ENCODE measurements at places on chromosomes 1 and 21. TPM values are rescaled to one million over a fixed set of nuclear protein-coding genes. Genes with fewer than 3 reads are reported as not detected.

DNA sequence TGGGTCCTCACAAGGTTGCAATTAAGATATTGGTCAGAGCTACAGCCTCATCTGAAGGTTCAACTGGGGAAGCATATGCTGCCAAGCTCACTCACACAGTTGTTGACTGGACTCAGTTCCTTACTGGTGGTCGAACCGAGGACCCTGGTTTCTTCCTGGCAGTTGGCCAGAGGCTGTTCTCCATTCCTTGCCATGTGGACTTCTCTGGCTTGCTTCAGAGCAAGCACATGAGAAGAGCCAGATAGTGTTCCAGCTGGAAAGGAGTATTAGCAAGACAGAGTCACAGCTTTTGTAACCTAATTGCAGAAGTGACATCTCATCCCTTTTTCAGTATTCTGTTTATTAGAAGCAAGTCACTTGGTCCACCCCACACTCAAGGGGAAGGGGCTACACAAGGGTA, 23.6 kb downstream of the POU2F1 start:
- DNase-seq = no peak

GRCh38 chr1:215001419-215002021, 81.0 kb upstream of the KCNK2 start:
- no peak for DNase-seq

DNA sequence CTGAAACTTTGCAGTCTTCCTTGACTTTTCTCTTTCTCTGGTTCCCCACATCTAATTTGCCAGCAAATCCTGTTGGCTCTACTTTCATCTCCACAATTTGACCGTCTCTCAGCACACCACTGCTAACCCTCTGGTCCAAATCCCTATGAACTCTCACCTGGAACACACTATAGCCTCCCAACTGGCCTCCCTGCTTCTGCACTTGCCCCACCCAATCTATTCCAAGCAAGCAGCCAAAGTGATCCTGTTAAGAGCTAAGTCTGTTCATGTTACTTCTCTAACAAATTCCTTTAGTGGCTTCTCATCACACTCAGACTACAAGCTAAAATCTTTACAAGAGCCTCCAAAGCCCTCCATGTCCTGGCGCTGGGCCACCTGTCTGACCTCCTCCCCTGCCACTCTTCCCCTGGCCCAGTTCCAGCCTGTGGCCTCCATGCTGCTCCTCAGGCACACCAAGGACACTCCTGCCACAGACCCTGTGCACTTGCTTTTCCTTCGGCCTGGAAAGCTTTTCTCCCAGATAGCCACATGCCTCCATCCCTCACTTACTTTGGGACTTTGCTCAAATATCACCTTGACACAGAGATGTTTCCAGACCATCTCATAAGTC, 104.1 kb downstream of the DTL start:
- DNase-seq = no peak

DNA sequence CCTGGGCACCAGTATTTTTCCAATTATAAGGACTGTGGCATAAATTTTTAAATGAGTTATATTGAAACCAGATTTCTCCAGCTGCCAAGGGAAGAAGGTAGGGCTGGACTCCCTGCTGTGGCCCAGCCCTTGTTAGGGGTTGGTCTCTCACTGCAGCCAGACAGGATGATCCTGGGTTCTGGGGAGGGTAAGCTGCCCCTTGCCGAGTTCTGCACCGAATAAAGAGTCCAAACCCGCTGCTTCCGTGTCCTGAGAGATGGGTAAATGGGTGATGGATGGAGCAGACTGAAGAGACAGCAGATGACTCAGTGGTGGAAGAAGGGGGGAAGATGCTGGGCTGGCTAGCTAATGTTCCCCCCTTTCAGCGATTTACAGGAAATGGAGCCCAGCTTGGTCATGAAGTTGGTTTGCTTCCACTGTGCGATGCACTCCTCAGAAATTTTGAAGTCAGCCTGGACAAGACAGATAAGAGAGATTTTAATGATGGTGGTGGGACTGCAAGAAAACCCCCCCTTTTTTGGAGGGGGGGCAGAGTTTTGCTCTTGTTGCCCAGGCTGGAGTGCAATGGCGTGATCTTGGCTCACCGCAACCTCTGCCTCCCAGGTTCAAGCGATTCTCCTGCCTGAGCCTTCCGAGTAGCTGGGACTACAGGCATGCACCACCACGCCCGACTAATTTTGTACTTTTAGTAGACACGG, 41.4 kb downstream of the YARS1 start:
- no peak for DNase-seq

GRCh38 chr1:202411422-202411821, 62.9 kb downstream of the PPP1R12B start:
- DNase-seq = no peak

GRCh38 chr1:205945069-205945468, 1.8 kb upstream of the SLC26A9 start:
- DNase-seq = no peak

DNA sequence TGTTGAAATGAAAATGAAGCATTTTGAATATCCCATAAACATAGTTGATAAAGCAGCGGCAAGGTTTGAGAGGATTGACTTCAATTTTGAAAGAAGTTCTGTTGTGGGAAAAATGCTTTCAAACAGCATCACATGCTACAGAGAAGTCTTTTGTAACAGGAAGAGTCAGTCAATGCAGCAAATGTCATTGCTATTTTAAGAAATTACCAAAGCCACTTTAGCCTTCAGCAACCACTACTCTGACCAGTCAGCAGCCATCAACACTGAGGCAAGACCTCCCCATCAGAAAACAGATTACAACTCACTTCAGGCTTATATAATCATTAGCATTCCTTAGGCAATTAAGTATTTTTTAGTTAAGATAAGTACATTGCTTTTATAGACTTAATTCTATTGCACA, 33.8 kb upstream of the FCRL3 start:
- no peak for DNase-seq

The ODF2L gene
- total RNA-seq = 4.9 TPM

- no peak for DNase-seq
These were observed 178.8 kb downstream of the KCNJ6 start for GRCh38 chr21:37737507-37737906.

The AQP10 gene
- 0.08 TPM for total RNA-seq

The BTG2 gene
- total RNA-seq = 40.5 TPM

DNA sequence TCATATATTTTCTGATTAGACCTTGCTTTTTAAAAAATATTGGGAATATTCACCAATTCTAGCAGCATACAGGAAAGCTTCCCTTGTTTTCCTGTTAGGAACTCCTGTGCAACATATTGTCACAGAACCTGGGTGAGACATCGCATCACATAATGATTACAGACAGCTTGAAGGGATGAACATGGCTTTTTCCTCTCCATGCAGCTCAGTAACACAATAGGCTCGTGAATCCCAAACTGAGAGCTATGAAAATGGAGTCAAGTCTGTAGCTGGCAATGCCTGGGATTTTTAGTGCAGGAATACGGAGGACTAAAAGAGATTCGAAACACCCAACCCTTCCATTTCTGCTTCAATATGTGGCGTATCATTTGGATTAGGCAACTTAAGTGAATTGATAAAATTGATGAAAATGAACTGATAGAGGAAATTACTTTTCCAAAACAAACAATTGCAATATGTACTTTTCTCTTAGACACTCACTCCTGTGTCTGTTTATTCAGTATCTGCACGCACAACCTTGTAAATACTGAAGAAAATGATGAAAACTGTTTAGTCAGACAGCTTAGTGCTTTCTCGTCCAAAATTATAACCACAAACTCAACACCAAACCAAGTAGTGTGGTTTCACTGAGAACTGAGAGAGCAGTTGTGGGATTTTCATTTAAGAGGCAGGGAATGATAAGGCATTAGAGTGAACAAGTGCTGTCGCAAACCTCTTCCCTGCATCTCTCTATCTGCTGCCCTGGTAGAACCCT, 250.4 kb downstream of the PTBP2 start:
- DNase-seq = no peak

Data from Right ventricle myocardium superior (tissue), 1 donor.